NCI-H510A (cell line): ENCODE measurements at places on chromosomes 7 and 10.

- no peak for DNase-seq
Measured at GRCh38 chr7:101239191-101239950, 1.8 kb upstream of the CLDN15 start.

DNA sequence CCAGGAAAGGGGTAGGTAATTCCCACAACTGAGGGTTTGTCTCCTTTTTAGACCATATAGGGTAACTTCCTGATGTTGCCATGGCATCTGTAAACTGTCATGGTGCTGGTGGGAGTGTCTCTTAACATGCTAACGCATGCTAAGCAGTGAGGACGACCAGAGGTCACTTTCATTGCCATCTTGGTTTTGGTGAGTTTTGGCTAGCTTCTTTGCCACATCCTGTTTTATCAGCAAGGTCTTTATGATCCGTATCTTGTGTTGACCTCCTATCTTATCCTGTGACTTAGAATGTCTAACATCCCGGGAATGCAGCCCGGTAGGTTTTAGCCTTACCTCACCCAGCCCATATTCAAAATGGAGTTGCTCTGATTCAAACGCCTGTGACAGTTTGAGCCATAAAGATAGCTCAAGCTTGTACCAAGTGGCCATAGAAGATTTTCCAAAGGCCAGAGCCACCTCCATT is 176.0 kb upstream of the NAMPT start:
- no peak for DNase-seq

- DNase-seq: no peak
Measured at GRCh38 chr10:94083662-94084265, 90.0 kb downstream of the PLCE1 start.

DNA sequence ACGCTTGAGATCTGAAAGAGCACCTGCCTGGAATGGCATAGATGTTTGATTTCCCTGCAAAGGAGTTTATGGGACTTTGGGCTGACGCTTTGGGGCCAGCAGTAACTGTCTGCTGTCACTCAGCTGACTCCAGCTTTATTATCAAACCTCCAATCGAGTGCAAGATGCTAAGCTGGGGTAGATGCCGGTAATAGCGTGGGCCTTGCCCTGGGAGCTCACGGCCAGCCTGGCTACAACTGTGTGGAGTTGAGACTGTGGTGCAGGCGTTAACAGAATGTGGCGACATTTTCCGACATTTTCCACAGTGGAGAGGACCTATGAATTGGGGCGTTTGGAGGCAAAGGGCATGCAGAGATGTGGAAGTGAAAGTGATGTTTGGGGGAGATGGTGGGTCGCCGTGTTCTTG is 1.3 kb downstream of the CHST12 start:
- no peak for DNase-seq

GRCh38 chr10:124232686-124233545 is 139.5 kb upstream of the CHST15 start:
- DNase-seq: no peak

DNA sequence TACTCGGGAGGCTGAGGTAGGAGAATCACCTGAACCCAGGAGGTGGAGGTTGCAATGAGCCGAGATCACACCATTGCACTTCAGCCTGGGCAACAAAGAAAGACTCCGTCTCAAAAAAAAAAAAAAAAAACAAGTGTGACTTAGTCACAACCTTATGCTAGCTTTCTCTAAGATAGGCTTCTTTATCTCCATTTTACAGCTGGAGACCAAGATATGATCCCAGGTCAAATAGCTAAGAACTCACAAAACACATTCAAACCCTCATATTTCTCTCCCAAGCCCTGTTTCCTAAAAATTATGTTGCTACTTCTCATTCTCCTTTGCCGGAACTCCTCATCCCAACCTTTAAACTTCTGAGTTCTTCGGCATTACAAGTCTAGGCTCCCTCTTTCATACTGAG is 13.0 kb upstream of the DHTKD1 start:
- no peak for DNase-seq

- DNase-seq: no peak
Measured at GRCh38 chr10:77636967-77637531, 559 bp downstream of the KCNMA1 start.

GRCh38 chr7:151152643-151153513 is 14.6 kb downstream of the GBX1 start:
- no peak for DNase-seq

GRCh38 chr10:1454428-1454827 is 282.9 kb downstream of the ADARB2 start:
- DNase-seq: no peak

DNA sequence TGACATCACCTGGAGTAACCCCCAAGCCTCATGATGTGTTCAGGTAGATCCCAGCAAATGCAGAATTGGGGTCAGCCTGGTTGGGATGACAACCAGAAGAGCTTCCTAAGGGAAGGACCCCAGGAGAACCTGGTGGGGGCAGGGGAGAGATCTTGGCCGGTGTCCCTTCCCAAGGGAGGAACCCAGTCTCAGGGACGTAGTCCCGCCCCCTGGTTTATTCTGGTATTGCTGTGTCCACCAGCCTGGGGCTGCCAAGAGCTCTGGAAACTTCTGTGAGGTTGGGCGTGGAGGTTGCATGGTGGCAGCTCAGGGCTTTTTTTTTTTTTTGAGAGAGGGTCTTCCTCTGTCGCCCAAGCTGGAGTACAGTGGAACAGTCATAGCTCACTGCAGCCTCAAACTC is 19.4 kb downstream of the GTF2IRD1 start:
- no peak for DNase-seq

- DNase-seq: no peak
Measured at GRCh38 chr10:47046321-47047126, 135.3 kb downstream of the PTPN20 start.

GRCh38 chr10:61410353-61411070 is 42.7 kb downstream of the TMEM26 start:
- DNase-seq: no peak

- DNase-seq: no peak
Measured at GRCh38 chr7:72159911-72160310, 252.2 kb downstream of the CALN1 start.

- no peak for DNase-seq
Measured at GRCh38 chr10:13659887-13660550, 73.3 kb downstream of the PRPF18 start.

GRCh38 chr10:4344492-4344994 is 481.5 kb upstream of the AKR1E2 start:
- no peak for DNase-seq

DNA sequence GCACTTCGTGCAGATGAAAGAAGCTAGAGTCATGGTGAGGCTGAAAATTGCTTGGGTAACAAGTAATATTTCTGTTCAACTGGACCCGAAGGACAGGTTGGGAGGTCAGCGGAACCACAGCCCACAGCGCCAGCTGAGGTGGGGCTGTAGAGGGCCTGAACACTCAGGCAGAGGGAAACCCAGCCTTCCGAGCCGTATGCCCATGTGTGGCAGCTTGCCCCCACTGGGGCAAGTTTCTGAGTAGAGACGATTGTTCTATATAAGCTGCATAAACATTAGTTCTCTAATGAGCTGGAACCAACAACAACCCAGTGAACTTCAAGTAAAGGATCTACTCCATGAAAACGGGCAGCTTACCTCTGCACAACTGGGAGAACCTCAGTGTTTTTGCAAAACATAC is 58.4 kb upstream of the TNS3 start:
- DNase-seq: no peak

DNA sequence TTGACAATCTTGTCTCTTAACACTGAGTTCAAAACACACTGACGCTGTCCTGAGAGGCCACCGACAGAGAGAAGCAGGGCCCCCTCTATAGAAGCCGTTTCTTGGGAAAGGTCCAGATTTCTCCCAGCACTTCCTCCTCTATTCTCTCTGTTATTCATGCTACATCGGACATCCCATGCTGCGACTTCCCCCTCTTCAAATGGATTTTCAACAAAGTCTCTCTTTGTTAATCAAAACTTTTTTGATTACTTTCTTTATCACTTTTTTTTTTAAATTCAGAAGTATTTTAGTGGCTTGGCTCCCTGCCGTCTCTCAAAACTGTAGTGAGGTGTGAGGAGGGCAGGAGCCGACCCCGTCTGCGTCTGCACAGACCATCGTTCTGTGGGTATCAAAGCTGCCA is 298.9 kb upstream of the PITRM1 start:
- DNase-seq: no peak

DNA sequence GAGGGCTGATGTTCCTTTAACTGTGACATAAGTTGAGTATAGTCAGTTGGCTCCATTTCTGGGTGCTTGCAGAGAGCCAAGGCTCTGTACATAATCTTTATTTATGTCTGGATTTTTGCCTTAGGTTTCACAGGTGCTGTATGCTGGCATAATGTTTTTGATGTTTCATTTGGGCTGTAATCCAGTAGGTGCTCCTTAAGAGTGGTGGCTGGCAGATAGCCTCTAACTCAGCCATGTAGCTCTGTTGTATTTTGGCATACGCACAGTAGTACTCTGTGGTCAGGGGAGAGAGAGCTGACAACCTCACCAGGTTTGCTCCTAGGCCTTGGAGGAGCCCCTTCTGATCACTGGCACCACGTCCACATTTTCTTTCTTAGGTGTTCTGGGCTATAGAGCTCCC is 61.1 kb downstream of the RNF133 start:
- no peak for DNase-seq

DNA sequence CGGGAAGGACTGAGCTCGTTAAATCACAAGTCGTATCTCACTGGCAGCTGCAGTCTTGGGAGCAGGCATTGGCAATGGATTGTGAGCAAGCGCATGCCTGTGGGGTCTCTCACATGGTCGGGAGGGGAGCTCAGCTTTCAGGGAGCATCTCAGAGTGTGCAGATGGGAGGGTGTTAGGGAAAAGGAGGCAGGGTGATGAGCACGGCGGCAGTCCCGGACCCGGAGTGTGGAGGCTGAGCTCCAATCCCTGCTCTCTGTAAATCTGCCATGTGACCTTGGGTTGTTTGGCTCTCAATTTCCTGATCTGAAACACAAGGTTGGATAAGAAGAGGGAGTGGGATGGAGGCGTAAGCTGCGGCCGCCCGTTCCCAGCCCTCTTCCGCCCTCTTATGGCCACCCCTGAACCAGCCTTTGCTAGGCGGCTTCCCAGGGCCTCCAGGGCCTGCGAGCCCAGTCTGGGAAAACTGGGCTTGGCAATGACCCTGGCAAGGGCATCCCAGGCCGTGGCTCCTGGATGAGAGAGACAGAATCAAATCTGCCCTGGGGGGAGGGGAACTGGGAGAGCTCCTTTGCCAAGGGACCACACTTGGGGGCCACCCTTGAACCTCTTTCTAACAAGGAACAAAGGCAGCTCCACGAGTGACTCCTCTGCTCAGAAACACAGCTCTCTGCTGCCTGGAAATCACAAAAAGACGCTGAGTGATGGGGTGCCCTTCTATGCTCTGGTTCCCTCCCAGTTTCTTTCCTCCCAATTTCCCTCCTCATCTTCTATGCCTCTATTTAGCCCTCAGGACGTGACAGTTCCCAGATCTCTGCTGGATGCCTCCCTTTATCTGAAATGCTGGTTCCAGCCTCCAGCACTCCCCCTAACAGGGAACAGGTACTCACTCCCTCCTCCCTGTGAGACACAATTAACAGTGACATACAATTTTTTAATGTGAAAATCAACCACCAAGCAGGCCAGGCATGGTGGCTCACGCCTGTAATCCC is 41.7 kb upstream of the LOXL4 start:
- peak; percentile 66 for DNase-seq

- no peak for DNase-seq
Measured at GRCh38 chr7:29651477-29651876, 87.8 kb downstream of the PRR15 start.
